Panc1 (cell line): ENCODE measurements at places on chromosomes 12 and 14. TPM values are rescaled to one million over a fixed set of nuclear protein-coding genes. Genes with fewer than 3 reads are reported as not detected.

Gene KRT75
- 0.15 TPM for total RNA-seq

DNA sequence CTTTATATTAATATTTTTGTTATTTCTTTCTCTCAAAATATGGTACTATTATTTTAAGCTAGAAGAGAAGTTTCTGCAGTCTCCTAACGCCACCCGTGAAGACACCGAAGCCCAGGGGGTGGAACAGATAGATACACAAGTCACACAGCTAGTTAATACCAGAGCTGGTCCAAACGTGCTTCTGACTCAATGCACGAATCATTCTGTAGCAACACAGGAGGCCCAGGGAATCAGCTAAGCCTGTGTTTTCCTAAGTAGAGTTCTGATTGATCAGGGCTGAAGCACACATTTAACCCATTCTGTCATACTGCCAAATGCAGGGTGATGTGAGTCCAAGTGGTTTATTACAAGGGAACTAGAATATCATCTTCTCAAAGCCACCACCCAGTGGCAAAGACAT lies 116.9 kb upstream of the PWP1 start:
- DNase-seq, result no peak

DNA sequence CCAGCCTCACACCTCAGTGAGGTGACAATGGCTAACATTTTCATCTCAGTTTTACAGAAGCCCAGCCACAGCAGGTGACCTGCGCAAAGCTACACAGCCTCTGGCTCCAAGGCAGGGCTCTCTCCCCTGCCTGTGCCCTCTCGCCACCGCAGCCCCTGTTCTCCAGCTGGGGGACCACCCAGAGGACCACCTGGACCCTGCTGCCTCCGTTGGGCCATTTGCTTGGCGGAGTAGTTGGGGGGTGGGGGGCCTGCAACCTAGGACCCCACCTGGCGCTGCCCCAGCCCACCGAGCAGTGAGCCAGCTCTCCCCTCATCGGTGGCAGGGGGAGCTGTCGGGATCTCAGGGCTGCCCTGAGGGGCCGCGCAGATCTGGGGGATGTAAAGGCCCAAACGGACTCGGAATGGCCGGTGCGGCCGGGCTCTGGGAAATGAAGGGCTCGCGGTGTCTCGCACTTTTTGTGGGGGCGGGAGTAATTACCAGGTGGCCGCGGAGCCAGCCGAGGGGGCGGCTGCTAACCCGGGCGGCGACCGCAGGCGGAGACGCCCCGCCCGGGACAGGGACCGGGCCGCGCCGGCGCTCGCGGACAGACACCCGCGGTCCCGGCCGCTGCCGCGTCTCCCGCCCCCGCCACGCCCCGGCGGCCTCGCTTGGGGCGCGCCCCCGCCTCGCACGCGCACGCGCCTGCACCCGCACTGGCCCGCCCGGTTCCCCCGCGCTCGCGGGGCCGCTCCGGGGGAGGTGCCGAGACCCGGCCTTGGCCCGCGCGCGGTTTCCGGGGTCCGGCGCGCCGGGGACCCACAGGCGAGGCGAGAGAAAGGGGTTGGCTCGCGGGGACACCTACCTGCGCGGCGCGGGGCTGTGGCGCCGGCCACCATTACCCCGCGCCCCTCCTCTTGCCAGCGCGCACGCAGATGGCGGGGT lies 8.6 kb upstream of the GPR68 start:
- no peak for DNase-seq

- DNase-seq, result no peak
These were observed 5.9 kb downstream of the ARL6IP4 start for GRCh38 chr12:122986258-122986871.

- peak; percentile 35 for DNase-seq
These were observed at the start of gene PRPF39 for GRCh38 chr14:45083976-45084722. PRPF39 (plus strand) TSS chr14:45084116; CDS start chr14:45095240, 11,124 bp downstream.

Gene DDN
- 0.51 TPM for total RNA-seq
